ENCODE measurements at places on chromosomes 12 and 14. TPM values are rescaled to one million over a fixed set of nuclear protein-coding genes. Genes with fewer than 3 reads are reported as not detected.
A peak's percentile ranks its signal among the peaks of the same experiment; 100 is the strongest.

DNA sequence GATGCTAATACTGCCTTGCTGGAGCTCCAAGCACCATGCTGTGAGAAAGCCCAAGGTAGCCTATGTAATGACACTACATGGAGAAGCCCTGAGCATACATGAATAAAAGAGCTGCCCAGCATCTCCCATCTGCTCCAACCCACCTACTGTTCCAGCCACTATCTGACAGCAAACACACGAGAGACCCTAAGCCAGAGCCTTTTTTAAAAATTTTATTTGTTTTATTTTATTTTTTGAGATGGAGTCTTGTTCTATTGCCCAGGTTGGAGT lies 95.2 kb upstream of the PRICKLE1 start:
- no peak for DNase-seq
- no peaks in the 10 kb centered on the region for H3K4me1 ChIP-seq
- H3K36me3 ChIP-seq: no peaks in the 10 kb centered on the region
- no peak overlapping the region for H3K27ac ChIP-seq
- no peak overlapping the region for H3K4me3 ChIP-seq

GRCh38 chr14:74670726-74671411 lies 42.0 kb downstream of the AREL1 start:
- peaks cover 67% of the 10 kb centered on the region for H3K36me3 ChIP-seq
- no peak overlapping the region for H3K4me3 ChIP-seq
- H3K27ac ChIP-seq: no peak overlapping the region
- no peaks in the 10 kb centered on the region for H3K27me3 ChIP-seq
- H3K4me1 ChIP-seq: no peaks in the 10 kb centered on the region

DNA sequence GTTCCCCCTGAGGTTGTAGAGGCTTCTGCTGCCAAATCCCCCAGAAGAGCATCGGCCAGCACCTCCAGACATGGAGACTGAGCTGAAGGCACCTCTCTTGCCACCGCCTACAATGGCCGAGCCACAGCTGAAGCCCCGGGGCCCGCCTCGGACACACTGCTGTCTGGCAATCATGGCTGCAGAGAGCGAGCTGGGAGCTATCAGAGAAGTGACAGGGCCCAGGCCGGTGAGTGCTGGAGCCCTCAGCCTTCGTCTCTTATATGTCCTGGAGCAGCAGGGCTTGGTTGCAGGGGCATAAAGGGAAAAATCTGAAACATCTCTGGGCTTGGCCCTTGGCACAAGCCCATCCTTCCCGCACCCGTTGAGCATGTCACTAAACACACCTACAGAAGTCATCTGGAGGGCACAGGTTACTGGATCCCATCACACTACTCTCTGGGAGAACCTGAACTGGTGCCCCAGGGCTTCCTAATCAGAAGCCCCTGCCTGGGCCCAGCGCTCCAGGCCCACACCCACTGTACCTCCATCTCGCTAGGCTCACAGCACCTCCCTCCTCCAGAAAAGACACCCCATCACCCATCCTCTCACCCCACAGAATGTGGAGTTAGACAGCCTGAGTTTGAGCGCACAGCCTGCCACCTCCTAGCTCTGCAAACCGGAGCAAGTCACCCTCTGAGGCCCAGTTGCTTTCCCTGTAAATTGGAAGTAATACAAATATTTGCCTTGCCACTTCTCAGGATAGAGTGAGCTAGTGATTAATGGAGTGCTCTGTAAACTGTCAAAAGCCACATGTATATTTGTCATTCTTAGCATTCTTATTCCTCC lies at the start of gene KRT4:
TSS of gene KRT4 (minus strand) at position 232 of the 825 bp plus-strand sequence. CDS start at position 174, 58 bp downstream.
- H3K27me3 ChIP-seq: no peaks in the 10 kb centered on the region
- H3K4me1 ChIP-seq: no peaks in the 10 kb centered on the region
- H3K4me3 ChIP-seq: no peak within 1 kb of the TSS
- no peaks in the 10 kb centered on the region for H3K36me3 ChIP-seq
- no peak within 1 kb of the TSS for H3K27ac ChIP-seq
- DNase-seq: no peak

The ASCL1 gene
- not detected for total RNA-seq

The PLEKHD1 gene
- 0.87 TPM for total RNA-seq

GRCh38 chr14:22997676-22998323 lies 12.1 kb downstream of the C14orf93 start:
- DNase-seq: no peak
- H3K27me3 ChIP-seq: no peaks in the 10 kb centered on the region
- H3K4me1 ChIP-seq: peaks cover 42% of the 10 kb centered on the region
- peak overlapping the region; percentile 24 for H3K27ac ChIP-seq
- no peaks in the 10 kb centered on the region for H3K36me3 ChIP-seq
- no peak overlapping the region for H3K4me3 ChIP-seq

The NOS1 gene
- 18.0 TPM for total RNA-seq

DNA sequence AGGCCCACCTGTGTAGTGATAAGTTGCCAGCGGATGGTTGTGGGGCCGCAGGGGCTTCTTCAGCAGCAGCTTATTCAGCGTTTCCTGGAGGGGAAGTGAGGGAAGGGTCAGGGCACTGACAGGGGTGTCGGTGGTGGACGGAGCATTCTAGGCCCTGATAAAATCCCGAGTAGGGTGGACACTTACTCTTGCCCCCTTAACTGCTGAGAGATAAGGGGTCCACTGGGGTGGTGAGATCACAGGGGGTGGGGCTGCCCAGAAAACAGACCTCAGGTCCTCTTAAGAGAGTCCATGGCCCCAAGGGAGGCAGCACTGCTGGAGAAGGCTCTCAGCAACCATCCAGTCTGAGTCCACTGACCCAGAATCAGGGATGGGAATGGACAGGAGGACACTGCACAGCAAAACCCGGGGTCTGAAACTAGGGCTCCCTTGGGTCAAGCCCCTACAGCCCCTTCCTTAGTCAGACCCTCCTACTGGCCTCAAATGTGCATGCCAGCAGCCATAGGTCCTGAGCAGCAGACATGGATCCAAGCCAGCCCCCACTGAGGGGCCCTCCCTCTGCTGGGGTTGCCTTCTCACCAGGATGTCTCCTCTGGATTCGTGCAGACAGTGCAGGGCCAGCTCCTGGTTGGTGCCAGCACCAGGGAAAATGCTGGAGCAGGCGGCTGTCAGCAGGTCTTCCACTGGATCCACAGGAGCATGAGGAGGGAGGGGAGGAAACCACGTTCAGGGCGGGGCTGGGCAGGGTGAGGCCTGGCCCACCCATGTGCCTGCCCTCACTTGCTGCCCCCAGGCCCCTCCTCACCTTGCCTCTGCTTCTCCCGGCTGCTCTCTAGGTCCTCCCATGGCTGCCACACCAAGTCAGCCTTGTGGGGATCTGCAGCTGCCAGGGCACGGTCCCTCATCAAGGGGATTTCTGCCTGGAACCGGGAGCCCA lies 12.1 kb upstream of the PNMA1 start:
- peaks cover 56% of the 10 kb centered on the region for H3K36me3 ChIP-seq
- H3K4me3 ChIP-seq: no peak overlapping the region
- no peak for DNase-seq

- no peaks in the 10 kb centered on the region for H3K36me3 ChIP-seq
- no peak for DNase-seq
- H3K27me3 ChIP-seq: no peaks in the 10 kb centered on the region
- H3K27ac ChIP-seq: no peak overlapping the region
- no peak overlapping the region for H3K4me3 ChIP-seq
- no peaks in the 10 kb centered on the region for H3K4me1 ChIP-seq
Observed at GRCh38 chr12:57404966-57405640, 25.7 kb downstream of the R3HDM2 start.

Data from A673 (cell line).